Fibroblast of lung (primary cell): ENCODE measurements at places on chromosomes 5 and 9. TPM values are rescaled to one million over a fixed set of nuclear protein-coding genes. Genes with fewer than 3 reads are reported as not detected.
A peak's percentile ranks its signal among the peaks of the same experiment; 100 is the strongest.

DNA sequence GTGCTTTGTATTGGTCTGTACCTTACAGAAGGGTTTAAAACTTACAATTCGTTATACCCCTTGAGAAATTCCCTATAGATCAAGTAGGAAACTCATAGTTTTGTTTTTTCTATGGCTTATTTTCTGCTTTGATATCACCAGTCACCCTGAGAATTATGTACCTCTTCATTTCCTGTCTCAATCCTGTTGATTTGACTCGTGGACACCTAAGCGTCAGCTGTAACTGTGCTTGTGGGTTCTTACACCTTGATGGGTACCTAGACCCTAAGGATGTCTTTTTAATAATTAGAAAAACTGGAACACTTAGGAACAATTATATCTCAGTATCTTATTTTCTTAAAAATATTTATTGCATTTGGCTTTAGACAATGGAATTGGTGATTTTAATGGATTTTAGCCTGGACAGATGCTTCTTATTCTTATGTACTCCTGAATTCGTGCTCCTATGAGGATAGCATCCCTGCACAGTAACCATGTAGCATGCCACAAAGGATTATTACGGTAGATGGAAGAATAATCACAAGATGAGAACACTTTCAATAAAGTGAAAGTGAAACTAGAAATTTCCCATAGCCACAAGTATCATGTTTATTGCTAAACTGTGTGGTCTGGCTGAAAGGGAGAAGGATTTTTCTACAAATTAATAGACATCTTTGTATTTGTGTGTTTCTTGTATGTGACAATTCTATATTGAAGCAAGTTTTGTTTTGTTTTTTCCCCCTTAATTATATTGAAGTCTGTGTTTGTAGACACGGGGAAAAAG lies 1920.3 kb upstream of the WWC1 start:
- peak overlapping the region; percentile 43 for H3K4me3 ChIP-seq
- no peak for DNase-seq
- H3K27ac ChIP-seq, result no peak overlapping the region
- no peaks in the 10 kb centered on the region for H3K27me3 ChIP-seq
- no peaks in the 10 kb centered on the region for H3K36me3 ChIP-seq

Gene FRMD3
- 0.14 and 0.19 TPM in 2 replicates for polyA plus RNA-seq

- H3K27me3 ChIP-seq, result no peaks in the 10 kb centered on the region
- DNase-seq, result peak; percentile 87
- H3K4me3 ChIP-seq, result no peak overlapping the region
- peaks cover 5% of the 10 kb centered on the region for H3K36me3 ChIP-seq
Observed at GRCh38 chr9:136228107-136228875, 17.3 kb downstream of the QSOX2 start.

DNA sequence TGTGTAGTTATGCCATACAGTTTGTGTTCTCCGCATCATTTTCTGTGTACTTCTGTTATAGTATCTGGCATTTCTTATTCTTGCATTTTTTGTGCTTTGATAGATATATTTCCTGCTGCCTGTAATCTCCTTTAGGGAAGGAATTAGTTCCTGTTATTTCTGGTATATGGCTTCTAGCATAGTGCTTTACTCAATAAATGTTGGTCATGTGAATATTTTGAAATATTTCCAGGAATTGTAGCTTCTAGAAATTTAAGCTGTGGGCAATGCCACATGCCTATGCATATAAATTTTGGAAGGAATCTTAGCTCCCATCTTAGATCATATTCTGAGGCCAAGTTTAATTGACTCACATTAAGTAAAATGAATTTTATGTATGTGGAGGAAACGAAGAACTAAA lies 11.5 kb upstream of the PRRC1 start:
- peaks cover 4% of the 10 kb centered on the region for H3K27me3 ChIP-seq
- no peak overlapping the region for H3K27ac ChIP-seq
- no peak for DNase-seq

- H3K36me3 ChIP-seq, result no peaks in the 10 kb centered on the region
- H3K27me3 ChIP-seq, result no peaks in the 10 kb centered on the region
- DNase-seq, result no peak
- H3K4me1 ChIP-seq, result no peaks in the 10 kb centered on the region
Observed at GRCh38 chr9:114825126-114825795, 19.4 kb upstream of the TNFSF15 start.

DNA sequence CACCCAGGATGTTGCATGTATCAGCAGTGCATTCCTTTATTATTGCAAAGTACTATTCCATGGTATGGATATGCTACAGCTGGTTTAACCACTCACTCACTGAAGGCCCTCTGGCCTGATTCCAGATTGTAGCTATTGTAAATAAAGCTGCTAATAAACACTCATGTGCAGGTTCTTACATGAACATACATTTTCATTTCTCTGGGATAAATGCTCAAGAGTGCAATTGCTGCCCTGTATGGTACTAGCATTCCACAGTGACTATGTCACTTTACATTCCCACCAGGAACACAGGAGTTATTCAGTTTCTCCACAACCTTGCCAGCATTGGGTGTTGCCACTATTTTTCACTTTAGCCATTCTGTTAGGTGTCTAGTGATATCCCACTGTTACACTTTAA lies 267.6 kb downstream of the SPOCK1 start:
- H3K4me3 ChIP-seq, result no peak overlapping the region
- H3K4me1 ChIP-seq, result no peaks in the 10 kb centered on the region
- no peaks in the 10 kb centered on the region for H3K27me3 ChIP-seq
- no peak overlapping the region for H3K27ac ChIP-seq
- no peak for DNase-seq

- no peak overlapping the region for H3K4me3 ChIP-seq
- no peaks in the 10 kb centered on the region for H3K4me1 ChIP-seq
- no peaks in the 10 kb centered on the region for H3K36me3 ChIP-seq
- H3K27ac ChIP-seq, result no peak overlapping the region
- DNase-seq, result no peak
Observed at GRCh38 chr9:95204710-95205109, 112.8 kb downstream of the FANCC start.

DNA sequence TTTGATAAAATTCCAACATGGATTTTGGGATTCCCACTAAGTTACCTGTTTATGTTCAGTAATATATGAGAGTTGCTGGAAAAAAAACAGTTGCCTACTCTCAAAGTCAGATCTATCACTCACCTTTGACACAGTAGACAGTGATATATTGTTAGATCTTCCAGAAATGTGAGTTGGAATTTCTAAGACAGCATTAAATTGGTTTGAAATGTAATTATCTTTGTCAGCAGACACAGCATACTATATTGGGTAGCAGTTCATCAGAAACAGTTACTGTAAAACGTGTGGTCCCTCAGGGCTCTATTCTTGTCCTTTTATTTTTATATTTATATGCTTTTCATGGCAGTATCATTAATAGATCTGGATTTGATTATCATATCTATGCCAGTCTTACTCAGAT lies 433.6 kb upstream of the ARRDC3 start:
- no peaks in the 10 kb centered on the region for H3K36me3 ChIP-seq
- H3K27ac ChIP-seq, result no peak overlapping the region
- DNase-seq, result no peak
- H3K27me3 ChIP-seq, result no peaks in the 10 kb centered on the region
- H3K4me3 ChIP-seq, result no peak overlapping the region

Gene KCNT1
- not detected in 2 replicates for polyA plus RNA-seq

DNA sequence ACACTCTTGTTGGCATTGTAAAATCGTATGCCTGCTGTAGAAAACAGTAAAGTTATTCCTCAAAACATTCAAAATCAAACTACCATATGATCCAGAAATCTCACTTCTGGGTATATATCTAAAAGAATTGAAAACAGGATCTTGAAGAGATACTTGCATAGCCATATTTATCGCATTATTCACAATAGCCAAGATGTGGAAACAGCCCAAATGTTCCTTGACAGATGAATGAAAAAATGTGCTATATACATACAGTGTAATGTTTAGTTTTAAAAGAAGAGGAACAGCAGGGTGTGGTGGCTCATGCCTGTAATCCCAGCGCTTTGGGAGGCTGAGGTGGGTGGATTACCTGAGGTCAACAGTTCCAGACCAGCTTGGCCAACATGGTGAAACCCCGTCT lies 234.1 kb upstream of the DAB2 start:
- no peak overlapping the region for H3K4me3 ChIP-seq
- H3K27ac ChIP-seq, result no peak overlapping the region
- no peaks in the 10 kb centered on the region for H3K4me1 ChIP-seq

DNA sequence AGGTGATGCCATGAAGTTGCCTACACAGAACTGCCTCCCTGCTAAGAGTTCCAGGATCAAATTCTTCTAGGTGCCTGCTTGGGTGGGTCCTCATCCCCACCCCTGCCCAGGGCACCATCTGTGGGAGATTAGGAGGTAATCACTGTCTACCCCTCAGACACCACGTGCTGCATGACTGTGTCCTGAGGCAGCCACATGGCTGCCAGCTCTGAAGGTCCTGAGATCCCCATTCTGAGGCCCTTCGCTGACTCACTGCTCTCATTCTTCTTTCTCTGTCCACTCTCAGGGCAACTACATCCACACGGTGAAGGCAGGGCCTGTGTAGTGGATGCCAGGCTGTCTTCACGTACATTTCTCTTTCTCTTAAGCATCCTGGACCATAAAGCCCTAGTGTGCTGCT lies 222.9 kb upstream of the ANKRD55 start:
- no peak overlapping the region for H3K27ac ChIP-seq
- H3K4me1 ChIP-seq, result peaks cover 2% of the 10 kb centered on the region
- H3K4me3 ChIP-seq, result no peak overlapping the region
- no peak for DNase-seq
- no peaks in the 10 kb centered on the region for H3K36me3 ChIP-seq
- no peaks in the 10 kb centered on the region for H3K27me3 ChIP-seq

- peaks cover 2% of the 10 kb centered on the region for H3K4me1 ChIP-seq
- no peaks in the 10 kb centered on the region for H3K36me3 ChIP-seq
- no peak overlapping the region for H3K4me3 ChIP-seq
- DNase-seq, result no peak
- H3K27ac ChIP-seq, result no peak overlapping the region
Observed at GRCh38 chr9:126432659-126433058, 106.0 kb downstream of the MVB12B start.

GRCh38 chr5:107990881-107991810 lies 320.4 kb upstream of the EFNA5 start:
- no peak overlapping the region for H3K4me3 ChIP-seq
- no peaks in the 10 kb centered on the region for H3K36me3 ChIP-seq
- no peaks in the 10 kb centered on the region for H3K4me1 ChIP-seq
- H3K27me3 ChIP-seq, result no peaks in the 10 kb centered on the region

Gene ENHO
- polyA plus RNA-seq, result 0.07 TPM in 1 of 2 replicates, not detected in the other

- no peak overlapping the region for H3K4me3 ChIP-seq
- DNase-seq, result no peak
- no peaks in the 10 kb centered on the region for H3K36me3 ChIP-seq
- H3K4me1 ChIP-seq, result no peaks in the 10 kb centered on the region
- no peak overlapping the region for H3K27ac ChIP-seq
- H3K27me3 ChIP-seq, result no peaks in the 10 kb centered on the region
Observed at GRCh38 chr5:15440434-15440833, 59.5 kb upstream of the FBXL7 start.

DNA sequence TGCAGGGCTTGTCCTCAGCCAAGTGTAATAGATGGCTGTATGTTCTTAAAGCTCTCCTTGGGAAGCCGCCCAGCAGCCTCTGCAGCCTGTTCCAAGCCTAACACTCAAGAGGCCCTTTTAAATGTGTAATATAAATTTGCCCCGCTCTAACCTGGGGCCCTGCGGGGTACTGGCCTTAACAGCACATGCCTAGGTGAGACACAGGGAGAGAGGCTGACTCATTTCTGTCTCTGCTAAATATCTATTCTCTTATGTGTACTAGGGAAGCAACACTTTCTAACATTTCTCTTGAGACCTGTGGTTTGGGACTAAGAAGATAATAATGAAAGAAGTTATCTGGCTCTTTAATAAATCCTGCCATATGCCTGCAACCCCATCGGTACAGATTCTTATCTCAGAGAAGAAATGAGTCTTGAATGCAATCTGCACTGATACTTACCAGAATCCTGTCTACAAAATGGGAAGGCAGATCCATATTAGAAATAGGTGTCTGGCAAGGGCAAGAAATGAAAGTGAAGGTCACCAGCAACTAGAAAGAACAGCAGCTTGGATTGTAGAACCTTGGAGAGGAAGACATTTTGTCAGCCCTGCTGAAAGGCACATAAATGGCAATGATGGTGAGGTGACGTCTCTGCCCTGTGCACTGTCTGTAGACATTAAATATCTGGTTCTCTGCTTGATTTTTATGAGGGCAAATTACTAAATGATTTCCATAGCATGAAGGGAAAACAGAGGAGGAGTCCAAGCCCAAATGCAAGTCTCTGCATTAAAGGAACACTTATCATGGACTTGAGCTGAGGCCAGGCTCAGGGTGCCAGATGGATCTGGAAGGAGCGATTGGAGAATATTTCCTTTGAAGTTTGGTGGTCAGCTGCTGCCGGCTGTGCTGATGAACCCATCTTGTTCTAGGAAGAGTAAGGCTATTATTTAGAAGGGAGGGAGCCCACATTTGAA lies 14.5 kb upstream of the TGFBI start:
- peaks cover 31% of the 10 kb centered on the region for H3K4me1 ChIP-seq
- H3K27ac ChIP-seq, result no peak overlapping the region
- no peaks in the 10 kb centered on the region for H3K27me3 ChIP-seq
- peak; percentile 85 for DNase-seq
- no peaks in the 10 kb centered on the region for H3K36me3 ChIP-seq

Gene DEPDC1B
- 3.2 and 8.8 TPM in 2 replicates for polyA plus RNA-seq

Gene C9orf57
- not detected in 2 replicates for polyA plus RNA-seq

Gene FGF10
- polyA plus RNA-seq, result 0.58 and 6.9 TPM in 2 replicates

DNA sequence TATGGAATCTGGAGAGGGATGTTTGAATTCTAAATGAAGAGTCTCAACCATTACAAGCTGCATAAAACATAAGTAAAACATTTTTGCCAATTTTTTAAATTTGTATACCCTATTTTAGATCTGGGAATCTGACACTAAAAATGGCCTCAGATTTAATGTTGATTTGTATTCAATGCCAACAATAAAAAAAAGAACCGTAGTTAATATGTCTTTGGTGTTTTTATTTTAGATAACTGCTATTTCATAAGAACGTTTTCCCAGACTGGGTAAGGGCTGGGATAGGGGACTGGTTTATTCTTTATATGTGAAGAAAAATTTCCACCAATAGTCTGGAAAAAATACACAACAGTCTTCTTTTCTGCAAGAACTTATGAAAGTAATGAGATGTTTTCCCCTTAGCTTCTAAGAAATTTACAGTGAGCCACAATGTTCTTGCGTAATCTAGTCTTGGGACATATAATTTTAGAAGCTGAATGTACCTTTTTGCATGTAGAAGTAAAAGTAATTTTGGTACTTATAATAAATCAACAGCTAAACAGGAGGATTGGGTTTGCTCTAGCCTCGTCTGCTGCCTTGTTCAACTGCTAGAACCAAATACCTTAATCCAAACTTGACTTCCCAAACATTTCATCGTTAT lies 244.6 kb upstream of the EFNA5 start:
- no peaks in the 10 kb centered on the region for H3K4me1 ChIP-seq
- H3K4me3 ChIP-seq, result no peak overlapping the region
- no peak for DNase-seq
- H3K36me3 ChIP-seq, result no peaks in the 10 kb centered on the region
- H3K27me3 ChIP-seq, result no peaks in the 10 kb centered on the region

Gene HAPLN1
- polyA plus RNA-seq, result 0.44 and 7.7 TPM in 2 replicates

- peaks cover 3% of the 10 kb centered on the region for H3K4me1 ChIP-seq
- no peak overlapping the region for H3K4me3 ChIP-seq
- no peaks in the 10 kb centered on the region for H3K27me3 ChIP-seq
Observed at GRCh38 chr9:2570615-2571479, 50.7 kb upstream of the VLDLR start.
